ENCODE measurements at places on chromosomes 6 and 20.

DNA sequence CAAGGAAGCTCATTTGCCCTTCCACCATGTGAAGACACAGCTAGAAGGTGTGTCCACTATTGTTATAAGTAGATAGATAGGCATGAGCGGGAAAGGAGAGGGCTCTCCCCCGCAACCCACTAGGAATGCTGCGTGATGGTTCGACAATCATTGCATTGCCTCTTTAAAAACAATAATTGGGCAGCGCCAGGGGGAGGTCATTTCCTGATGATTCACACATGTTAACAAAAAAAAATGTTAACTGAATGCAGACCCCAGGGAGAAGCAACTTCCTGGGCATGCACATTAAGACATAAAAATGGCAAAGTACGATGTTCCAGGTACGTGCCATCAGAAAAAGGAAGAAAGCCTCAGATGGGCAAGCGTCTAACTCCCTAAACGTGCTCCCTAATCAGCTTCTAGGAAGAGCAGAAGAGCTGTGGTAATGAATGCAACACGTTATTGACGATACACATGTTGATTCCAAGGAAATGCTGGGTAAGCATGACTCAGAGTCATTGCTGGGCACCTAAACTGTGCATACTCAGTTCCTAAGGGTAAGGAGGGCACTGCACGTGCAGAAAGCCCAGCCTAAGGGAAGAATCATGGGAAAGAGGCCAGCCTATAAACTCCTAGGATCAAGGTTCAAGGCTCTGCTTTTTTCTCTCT lies 113.7 kb downstream of the FAM217A start:
- DNase-seq: no peak

DNA sequence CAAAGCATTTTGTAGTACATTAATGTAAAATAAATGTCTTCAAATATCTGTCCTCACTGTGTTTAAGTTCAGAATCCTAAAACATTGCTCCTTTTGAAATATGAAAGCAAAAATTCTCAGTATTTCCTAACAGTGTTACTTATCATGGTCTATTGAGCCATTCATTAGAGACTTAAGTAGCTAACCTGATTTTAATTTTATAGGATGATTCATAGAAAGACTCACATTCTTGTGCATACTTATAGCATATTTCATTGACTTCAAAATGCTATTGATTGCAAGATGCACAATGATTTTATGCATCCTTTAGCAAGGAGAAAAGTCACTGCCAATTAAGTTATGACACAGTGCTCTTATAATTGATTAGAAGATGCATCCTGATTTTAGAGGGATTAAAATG lies 85.7 kb downstream of the HIVEP1 start:
- no peak for DNase-seq

DNA sequence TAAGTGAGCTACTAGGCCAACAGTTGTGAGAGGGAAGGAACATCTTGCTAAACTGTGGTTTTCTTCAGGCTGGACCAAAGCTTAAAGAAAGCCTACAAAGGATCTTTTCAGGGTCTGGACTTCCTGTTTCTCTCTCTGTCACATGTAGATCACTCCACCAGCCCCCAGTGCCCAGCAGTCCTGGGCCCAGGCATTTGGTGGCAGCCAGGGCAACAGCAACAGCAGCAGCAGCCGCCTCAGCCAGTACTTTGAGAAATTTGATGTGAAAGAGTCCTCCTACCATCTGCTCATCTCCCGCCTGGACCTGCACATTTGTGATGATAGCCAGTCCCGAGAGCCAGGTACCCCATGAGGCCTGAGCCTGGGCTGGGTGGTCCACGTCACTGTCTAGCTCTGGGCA lies 44.1 kb downstream of the BLTP3A start:
- DNase-seq: no peak

DNA sequence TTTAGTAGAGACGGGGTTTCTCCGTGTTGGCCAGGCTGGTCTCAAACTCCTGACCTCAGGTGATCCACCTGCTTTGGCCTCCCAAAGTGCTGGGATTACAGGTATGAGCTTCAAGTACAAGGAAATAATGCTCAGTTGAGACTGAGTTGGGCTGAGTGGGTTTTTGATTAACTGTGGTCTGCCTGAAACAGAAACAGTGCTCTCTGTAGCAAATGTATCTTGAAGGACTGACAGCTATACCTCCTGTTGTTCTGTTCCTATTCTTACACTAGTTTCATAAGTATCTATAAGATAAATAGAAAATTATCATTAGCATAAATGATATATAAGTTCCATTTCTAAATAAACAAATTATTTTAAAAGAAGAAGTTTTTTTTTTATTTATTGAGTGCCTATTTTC lies 142.8 kb upstream of the PTPRK start:
- no peak for DNase-seq

DNA sequence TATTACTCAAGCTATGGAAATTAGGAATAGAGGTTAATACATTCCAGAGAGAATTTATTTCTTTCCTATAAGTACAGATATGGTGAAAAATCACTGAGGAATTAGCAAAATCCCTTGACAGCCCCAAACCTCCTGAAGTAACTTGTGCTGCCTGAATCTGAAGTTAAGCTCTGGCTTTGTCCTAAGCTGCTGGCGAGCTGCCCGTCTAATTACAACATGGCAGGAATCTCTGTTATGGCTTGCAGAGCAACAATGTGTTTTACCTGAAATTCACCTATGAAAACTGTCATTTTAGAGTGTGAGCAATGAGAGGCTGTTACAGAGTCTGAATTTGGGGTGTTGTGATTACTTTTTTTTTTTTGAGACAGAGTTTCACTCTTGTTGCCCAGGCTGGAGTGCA lies 22.5 kb upstream of the IYD start:
- DNase-seq: no peak

GRCh38 chr20:35669221-35669620 lies 4.5 kb upstream of the CPNE1 start:
- DNase-seq: no peak

DNA sequence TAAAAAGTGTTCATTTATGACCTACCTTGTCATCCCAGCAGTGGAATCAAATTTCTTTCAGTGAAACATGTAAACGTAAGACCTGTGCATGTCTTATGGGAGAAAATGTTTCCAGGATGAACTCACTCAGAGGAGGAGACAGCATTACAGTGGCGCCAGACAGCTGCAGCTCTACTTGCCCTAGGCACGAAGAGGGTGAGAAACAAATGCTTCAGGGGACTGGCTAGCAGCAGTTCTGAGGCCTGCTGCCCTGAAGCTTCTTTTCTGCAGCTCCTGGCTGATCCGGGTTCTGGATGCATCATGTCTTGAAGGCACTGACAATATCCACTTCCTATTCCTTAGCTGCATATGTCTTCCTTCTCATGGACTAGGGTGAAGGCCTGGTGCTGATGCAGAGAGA lies 120.2 kb downstream of the QRSL1 start:
- no peak for DNase-seq

DNA sequence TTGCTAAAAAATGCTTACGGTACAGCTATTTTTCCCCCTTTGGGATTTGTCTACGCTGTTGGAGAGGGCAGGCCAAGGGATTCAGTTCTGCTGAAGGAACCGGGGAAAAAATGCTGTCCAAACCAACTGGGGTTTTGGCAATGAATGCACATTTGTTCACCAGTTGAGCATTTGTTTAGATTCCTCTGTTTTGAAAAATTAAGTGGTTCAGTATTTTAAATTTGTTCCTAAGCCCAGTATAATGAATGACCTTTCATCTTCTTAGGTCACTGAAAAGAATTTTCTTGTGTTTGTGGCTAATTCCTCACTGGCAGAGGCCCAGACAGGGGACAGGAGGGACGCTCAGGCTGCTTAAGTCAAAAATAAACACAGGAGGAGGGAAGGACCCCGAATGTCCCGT lies 10.8 kb upstream of the EYA2 start:
- DNase-seq: no peak

- no peak for DNase-seq
These were observed 52.7 kb downstream of the TOP1 start for GRCh38 chr20:41081276-41081814.

- DNase-seq: no peak
These were observed 607.3 kb downstream of the CDH26 start for GRCh38 chr20:60565551-60565950.

DNA sequence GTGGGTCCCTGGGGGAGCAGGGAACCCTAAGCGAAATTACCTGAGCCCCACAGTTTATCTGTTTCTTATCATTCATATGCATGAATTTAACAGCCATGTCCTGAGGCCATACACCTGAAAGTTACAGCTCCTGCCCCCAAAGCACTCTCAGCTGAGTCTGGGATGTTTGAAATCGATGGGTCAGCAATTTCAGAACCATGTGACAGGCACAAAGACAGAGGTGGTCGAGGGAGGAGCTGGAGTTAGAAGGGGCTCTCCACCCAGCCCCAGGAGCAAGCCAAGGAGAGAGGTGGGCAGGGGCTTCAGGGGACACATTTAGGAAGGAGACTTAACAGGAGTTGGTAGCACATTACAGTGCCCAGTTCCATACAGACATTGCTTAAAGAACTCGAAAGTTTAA lies 14.9 kb downstream of the TTBK1 start:
- DNase-seq: no peak

- DNase-seq: no peak
These were observed 800.6 kb downstream of the DHX35 start for GRCh38 chr20:39762716-39763115.

- DNase-seq: no peak
These were observed 141.5 kb upstream of the PDE7B start for GRCh38 chr6:135710042-135710441.

DNA sequence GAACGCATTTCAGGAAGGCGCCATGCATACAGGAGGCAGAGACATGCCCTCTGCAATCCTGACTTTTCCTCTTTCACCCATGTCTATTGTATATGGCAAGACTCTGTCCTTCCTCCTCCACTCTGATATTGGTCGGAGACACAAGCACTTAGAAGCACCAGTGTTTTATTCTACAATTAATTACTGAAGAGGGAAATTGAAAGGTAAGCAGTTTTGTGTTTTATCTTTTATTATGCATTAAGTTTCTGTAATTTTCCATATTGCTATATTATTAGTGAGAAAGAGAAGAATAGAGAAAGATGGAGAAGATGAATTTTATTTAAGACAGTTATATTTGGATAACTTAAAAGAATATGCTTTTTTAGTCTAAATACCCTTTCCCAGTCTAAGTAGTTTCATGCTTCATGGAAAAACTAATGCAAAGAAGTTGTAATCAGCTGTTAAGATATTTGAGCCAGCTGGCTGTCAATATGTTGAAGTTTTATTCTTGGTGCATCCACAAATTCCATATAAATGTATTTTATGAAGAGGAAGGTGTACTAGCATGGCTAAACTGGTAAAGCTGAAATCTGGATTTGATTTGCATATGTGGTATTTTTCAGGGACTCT lies 13.6 kb downstream of the ARID1B start:
- DNase-seq: no peak

DNA sequence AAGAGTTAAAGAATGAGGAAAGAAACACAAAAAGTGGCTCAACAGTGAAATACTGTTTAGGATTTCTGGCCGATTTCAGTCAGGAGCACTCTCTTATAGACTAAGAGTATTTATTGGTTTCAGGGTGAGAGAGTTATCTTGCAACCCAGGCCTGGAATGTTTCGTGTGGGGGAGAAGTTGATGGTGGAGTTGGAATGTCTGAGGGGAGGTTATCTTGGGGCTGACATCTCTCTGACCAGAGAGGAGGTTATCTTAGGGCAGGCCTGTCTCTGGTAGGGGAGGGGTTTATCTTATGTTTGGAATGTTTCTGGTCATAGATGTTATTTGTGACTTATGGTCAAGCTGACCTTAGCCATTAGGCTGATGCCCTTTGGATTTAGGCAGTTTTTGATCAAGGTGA lies 80.3 kb downstream of the HTR1B start:
- DNase-seq: no peak

GRCh38 chr6:19929312-19929711 lies 92.1 kb downstream of the ID4 start:
- no peak for DNase-seq

DNA sequence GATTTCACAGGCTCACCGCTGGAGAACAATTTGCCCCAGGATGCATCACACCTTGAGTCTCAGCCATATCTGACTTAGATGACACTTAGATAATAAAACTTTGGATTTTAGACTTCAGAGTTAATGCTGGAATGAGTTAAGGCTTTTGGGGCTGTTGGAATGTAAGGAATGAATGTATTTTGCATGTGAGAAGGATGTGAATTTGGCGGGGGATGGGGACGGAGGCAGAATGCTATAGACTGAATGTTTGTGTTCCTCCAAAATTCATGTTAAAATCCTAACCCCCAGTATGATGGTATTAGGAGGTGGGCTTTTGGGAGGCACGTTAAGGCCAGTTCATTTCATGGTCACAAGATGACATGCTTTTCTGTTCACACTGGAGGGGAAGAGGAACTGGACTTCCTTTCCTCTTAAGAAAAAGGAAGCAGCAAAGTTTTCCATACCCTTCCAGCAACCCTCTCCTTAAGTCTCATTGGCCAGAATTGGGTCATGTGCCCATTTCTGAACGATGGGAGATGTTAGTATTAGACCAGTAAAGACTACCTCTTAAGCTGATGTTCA lies 5.8 kb upstream of the SRXN1 start:
- no peak for DNase-seq

- DNase-seq: no peak
These were observed 15.1 kb downstream of the SLC22A3 start for GRCh38 chr6:160363016-160363996.

DNA sequence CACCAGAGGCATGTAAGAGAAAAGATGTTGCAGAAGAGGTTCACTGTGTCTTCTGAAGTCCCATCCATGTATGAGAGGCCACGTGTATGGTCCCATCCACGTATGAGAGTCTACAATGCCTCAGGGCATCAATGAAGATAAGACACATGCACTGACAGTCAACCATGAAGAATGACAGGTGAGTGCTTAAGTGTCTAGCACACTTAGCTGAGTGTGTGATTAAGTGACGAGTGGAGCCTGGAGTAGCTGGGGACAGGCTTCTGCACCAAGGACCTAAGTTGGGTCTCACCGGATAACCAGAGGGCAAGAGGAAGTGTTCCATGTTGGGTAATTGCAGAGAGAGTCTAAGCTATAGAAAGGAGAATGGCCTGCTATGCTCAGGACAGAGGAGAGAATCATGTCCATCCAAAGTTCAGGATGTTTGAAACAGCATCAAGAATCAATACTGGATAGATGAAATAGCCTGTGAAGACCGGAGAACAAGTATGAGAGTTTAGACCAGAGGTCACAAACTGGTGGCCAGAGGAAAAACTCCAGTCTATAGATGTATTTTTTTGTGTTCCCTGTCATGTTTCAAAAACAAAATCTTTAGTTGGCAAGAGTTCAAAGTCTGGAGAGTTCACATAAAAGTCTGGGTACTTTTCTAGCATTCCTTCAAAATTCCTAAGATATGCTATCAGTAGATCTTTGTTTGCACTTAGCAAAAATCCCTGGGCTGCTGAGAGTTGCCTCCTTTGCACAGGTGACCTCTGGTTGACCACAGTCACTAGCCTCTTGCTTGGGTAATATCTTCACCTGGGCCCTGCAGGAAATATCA lies 165.8 kb downstream of the KIF16B start:
- DNase-seq: no peak

GRCh38 chr6:12903246-12903645 lies 186.7 kb downstream of the PHACTR1 start:
- DNase-seq: no peak

GRCh38 chr6:132959639-132960326 lies 145.4 kb downstream of the RPS12 start:
- no peak for DNase-seq

- DNase-seq: no peak
These were observed 6.0 kb downstream of the CD83 start for GRCh38 chr6:14123386-14124111.
